GM12878 (cell line): ENCODE measurements at places on chromosomes 2 and 18.

- H3K4me1 ChIP-seq = no peaks in the 10 kb centered on the region
- H3K27me3 ChIP-seq = no peaks in the 10 kb centered on the region
- no peak overlapping the region for H3K27ac ChIP-seq
- H3K4me3 ChIP-seq = no peak overlapping the region
Measured at GRCh38 chr2:53497020-53497419, 270.6 kb upstream of the CHAC2 start.

DNA sequence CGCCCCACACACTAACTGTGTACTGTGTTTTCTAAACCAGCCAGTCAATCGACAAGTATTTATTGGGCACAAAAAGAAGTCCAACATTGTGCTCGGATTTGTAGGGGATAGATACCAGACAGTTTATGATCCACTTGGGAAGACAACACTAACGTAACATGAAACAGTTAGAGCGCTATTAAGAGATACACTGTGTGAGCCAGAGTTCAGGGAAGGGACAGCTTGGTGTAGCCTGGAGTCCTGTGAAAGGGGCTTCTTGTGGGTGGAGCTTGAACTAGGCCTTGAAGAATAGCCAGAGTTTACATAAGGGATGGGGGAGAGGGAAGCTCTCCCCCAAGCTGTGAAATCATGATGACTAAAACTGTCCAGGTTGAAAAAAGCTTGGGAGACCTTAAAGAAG is 176.4 kb upstream of the TCF4 start:
- no peaks in the 10 kb centered on the region for H3K36me3 ChIP-seq
- H3K4me3 ChIP-seq = no peak overlapping the region
- H3K27ac ChIP-seq = no peak overlapping the region
- no peaks in the 10 kb centered on the region for H3K4me1 ChIP-seq
- DNase-seq = no peak
- no peaks in the 10 kb centered on the region for H3K27me3 ChIP-seq

- no peak for DNase-seq
- peaks cover 1% of the 10 kb centered on the region; the same call in 1 of the 2 replicates for H3K36me3 ChIP-seq
- no peak overlapping the region for H3K4me3 ChIP-seq
- no peaks in the 10 kb centered on the region for H3K27me3 ChIP-seq
Measured at GRCh38 chr2:24675338-24675737, 117.9 kb downstream of the PTRHD1 start.

DNA sequence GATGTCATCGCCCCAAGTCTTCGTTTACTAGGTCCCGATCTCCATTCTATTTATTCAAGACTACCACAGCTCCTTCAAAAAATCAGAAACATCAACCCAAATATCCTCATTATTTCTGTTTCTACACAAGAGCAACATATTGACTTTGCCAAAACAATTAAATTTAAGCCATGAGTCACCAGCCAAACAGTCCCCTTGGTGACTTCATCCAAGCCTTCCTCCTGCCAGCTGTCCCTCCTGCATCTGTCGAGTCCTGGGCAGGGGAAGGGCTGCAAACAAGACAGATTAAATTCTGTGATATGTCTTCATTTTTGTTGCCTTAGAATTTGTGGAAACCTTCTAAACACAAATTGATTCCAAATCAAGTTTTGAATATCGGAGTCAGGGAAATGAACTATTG is 110.3 kb downstream of the SP3 start:
- H3K27ac ChIP-seq = no peak overlapping the region
- H3K4me3 ChIP-seq = no peak overlapping the region
- peaks cover 8% of the 10 kb centered on the region for H3K4me1 ChIP-seq
- no peak for DNase-seq
- H3K27me3 ChIP-seq = no peaks in the 10 kb centered on the region; the same call in 1 of the 2 replicates

DNA sequence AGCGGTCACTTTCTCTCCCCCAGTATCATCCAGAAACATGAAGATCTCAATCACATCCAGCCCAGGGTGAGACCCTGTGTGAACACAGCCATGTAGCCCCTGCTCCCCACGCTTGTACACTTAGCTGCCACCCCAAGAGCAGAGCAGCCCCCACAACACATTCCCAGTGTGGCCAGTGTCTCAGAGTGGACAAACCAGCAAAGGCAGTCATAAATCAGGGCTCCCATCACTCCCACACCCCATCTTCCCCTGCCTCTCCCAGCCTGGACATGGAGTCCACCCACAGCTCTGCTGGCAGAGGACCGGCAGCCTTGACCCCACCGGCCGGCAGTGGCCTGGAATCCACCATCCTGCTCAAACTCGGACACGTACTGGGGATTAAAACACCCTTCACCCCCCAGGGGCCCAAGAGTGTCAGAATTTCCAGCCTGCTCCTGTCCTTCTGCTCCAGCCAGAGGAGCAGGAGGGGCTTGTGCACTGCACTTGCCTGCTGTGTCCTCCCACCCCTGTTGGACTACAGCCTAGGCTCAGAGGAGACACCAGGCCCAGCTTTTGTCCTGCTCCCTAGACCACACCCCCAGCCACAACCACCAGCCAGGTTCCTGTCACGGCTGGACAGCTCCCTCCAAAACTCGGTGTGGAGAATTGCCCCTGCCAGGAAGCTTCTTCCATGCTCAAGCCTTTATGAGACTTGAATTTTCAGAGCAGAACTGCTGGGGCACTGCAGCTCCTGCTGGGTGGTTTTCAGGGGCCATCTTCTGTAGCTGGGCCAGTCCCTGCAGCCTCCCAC is 206.1 kb downstream of the SMAD2 start:
- no peak overlapping the region for H3K27ac ChIP-seq
- H3K4me1 ChIP-seq = no peaks in the 10 kb centered on the region
- no peak overlapping the region for H3K4me3 ChIP-seq
- no peaks in the 10 kb centered on the region for H3K36me3 ChIP-seq

DNA sequence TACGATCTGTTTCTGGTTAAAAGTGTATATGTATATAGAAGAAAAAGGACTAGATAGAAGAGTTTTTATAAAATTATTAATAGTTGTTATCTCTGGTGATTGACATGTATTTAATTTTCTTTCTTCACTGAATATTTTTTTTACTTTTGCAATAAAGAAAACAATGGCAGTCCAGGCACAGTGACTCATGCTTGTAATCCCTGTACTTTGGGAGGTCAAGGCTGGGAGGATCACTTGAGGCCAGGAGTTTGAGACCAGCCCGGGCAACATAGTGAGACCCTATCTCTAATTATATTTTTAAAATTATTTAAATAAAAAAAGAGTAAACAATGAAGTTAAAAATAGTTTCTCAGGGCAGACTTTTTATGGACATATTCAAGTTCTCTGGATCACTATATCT is 114.7 kb downstream of the FAM117B start:
- peaks cover 7% of the 10 kb centered on the region for H3K4me1 ChIP-seq
- H3K27ac ChIP-seq = no peak overlapping the region
- H3K4me3 ChIP-seq = no peak overlapping the region
- no peaks in the 10 kb centered on the region for H3K36me3 ChIP-seq
- no peak for DNase-seq

- H3K36me3 ChIP-seq = no peaks in the 10 kb centered on the region
- no peak overlapping the region for H3K4me3 ChIP-seq
- no peak overlapping the region for H3K27ac ChIP-seq
- H3K4me1 ChIP-seq = no peaks in the 10 kb centered on the region
- no peaks in the 10 kb centered on the region; the same call in 1 of the 2 replicates for H3K27me3 ChIP-seq
Measured at GRCh38 chr2:178309541-178309940, 115.2 kb downstream of the OSBPL6 start.

DNA sequence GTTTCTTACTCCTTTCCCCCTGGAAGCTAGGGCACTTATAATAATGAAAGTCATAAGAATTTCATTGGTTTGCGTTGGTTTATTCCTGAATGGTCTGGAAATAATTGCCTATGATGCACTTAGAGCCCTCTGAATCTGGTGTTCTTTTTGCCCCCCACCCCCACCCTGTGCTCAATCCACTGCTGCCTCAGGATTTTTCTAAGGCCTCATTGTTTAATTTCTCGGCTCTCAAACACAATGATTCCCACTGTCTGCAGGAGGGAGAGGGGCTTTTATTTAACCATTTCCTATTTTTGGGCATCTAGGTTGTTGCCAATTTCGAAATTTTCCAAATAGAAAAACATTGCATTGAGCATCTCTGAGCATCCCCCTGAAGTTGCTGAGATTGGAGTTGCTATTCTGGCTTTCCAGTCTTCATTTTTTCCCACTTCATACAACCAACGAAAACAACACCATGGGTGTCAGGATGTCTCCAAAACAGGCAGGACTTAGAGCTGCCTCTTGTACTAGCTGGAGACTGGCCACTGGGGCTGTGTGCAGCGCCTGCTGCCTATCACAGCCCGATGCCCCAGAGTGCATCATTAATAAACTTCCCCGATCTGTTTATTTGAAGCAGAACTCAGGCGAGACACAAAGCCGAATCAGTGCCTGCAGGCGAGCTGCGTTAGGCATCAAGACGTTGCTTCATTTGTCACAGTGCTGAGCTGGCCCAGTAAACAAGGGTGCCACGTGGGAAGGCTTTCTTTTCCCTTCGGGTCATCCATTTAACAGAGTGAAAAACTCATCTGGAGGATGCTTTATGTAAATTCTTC is 1.8 kb upstream of the PCARE start:
- H3K4me1 ChIP-seq = peaks cover 3% of the 10 kb centered on the region; the same call in 1 of the 2 replicates
- no peak overlapping the region for H3K4me3 ChIP-seq
- no peak for DNase-seq
- H3K36me3 ChIP-seq = no peaks in the 10 kb centered on the region
- no peaks in the 10 kb centered on the region for H3K27me3 ChIP-seq

- no peak for DNase-seq
- H3K4me3 ChIP-seq = peak within 1 kb of the TSS; percentile 92
- no peaks in the 10 kb centered on the region; the same call in 1 of the 2 replicates for H3K36me3 ChIP-seq
- peaks cover 28% of the 10 kb centered on the region for H3K4me1 ChIP-seq
- no peaks in the 10 kb centered on the region for H3K27me3 ChIP-seq
Measured at GRCh38 chr2:24920098-24920808, at the start of gene ADCY3. TSS of gene ADCY3 (minus strand) at chr2:24920237. CDS start at chr2:24918987, 1,250 bp downstream.

DNA sequence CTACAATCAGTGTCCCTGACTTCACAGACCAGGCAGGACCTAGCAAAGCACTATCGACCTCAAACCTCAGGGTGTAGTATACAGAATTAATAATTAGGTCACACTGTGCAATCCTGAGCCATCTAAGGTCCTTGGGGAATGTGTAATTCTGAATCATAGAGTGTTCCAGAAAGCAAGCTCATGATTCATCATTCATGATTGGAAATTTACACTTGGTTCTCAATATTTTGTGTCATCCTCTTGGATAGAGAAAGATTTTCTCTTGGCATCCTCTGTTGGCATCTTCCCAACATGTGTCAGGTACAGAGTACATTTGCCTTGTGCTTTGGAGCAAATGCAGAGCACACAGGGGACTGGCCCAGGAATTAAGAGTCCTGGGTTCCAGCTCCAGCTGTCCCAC is 245.0 kb upstream of the NT5C1B start:
- no peaks in the 10 kb centered on the region for H3K36me3 ChIP-seq
- no peaks in the 10 kb centered on the region for H3K27me3 ChIP-seq
- H3K4me1 ChIP-seq = no peaks in the 10 kb centered on the region
- no peak for DNase-seq
- no peak overlapping the region for H3K4me3 ChIP-seq
- H3K27ac ChIP-seq = no peak overlapping the region

GRCh38 chr2:173264603-173265366 is 89.9 kb upstream of the CDCA7 start:
- DNase-seq = peak; percentile 55
- H3K27ac ChIP-seq = 0 out of 2 replicates have a peak overlapping the region, but pooled peaks have one; percentile 15
- H3K4me1 ChIP-seq = peaks cover 9% of the 10 kb centered on the region
- no peaks in the 10 kb centered on the region for H3K27me3 ChIP-seq

GRCh38 chr2:195479407-195479806 is 177.6 kb upstream of the SLC39A10 start:
- H3K4me3 ChIP-seq = no peak overlapping the region
- no peak for DNase-seq
- no peaks in the 10 kb centered on the region for H3K36me3 ChIP-seq
- H3K4me1 ChIP-seq = peaks cover 3% of the 10 kb centered on the region; the same call in 1 of the 2 replicates

DNA sequence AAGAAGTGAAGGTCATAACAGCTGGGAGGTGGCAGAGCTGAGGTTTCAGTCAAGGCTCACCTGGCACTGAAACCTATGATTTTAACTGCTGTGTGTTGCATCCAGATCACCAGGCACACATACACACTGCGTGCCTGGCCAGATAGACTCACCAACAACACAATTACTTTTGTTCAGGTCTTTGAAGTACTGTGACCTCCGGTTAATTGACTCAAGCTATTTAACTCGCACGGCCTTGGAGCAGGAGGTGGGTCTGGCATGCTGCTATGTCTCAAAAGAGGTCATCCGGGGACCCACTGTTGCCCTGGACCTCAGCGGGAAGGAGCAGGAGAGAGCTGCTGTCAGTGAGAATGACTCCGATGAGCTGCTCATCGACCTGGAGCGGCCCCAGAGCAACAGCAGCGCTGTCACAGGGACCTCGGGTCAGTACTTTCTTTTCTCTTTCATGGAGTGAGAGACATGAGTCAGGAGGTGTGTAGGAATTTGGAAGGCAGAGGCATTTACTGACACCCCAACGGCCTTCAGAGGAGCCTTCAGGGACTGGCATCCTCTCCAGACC is 104.1 kb downstream of the ESCO1 start:
- no peaks in the 10 kb centered on the region for H3K36me3 ChIP-seq
- no peak overlapping the region for H3K4me3 ChIP-seq
- no peak overlapping the region for H3K27ac ChIP-seq
- H3K27me3 ChIP-seq = no peaks in the 10 kb centered on the region

DNA sequence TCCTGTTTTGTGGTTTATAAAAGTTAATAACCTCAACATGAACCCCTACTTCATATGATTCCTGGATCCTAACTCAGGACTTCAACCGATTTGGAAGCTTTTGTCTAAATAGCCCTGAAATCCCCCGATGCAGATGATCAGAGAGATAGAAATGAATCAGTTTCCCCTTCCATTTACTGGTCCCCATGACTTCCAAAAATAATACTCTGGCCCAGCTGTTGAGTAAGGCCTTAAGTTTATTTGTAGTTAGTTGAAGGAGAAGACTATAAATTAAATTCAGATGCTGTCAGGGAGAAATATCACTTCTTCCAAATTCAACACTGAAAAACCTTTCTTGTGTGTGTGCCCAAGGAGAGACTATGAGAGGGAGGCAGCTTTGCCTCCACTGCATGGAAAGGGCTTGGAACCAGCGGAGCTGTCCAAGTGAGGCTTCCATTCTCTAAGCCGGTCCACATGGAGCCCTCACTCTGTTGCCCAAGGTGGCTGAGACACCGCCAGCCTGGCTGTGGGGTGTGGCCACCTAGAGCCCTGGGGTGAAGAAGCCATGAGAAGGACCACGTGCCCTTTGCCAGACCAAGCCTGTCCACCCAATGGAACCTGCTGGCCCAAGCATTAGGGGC is 53.6 kb downstream of the PIEZO2 start:
- H3K4me1 ChIP-seq = peaks cover 37% of the 10 kb centered on the region
- peaks cover under 1% of the 10 kb centered on the region; the same call in 1 of the 2 replicates for H3K36me3 ChIP-seq
- peak overlapping the region; percentile 68 for H3K27ac ChIP-seq

- no peaks in the 10 kb centered on the region; the same call in 1 of the 2 replicates for H3K36me3 ChIP-seq
- peaks cover 18% of the 10 kb centered on the region for H3K4me1 ChIP-seq
- no peaks in the 10 kb centered on the region for H3K27me3 ChIP-seq
- no peak overlapping the region for H3K27ac ChIP-seq
Measured at GRCh38 chr2:230961091-230961491, 34.8 kb upstream of the SPATA3 start.

GRCh38 chr18:21896732-21897336 is 156.2 kb downstream of the MIB1 start:
- H3K4me1 ChIP-seq = no peaks in the 10 kb centered on the region
- no peak overlapping the region for H3K4me3 ChIP-seq
- DNase-seq = no peak
- H3K27ac ChIP-seq = no peak overlapping the region
- H3K27me3 ChIP-seq = no peaks in the 10 kb centered on the region; the same call in 1 of the 2 replicates
- H3K36me3 ChIP-seq = no peaks in the 10 kb centered on the region
